Chondrocyte (in vitro differentiated cells): ENCODE measurements at places on chromosomes 5 and 9. TPM values are rescaled to one million over a fixed set of nuclear protein-coding genes. Genes with fewer than 3 reads are reported as not detected.

DNAH5 gene
- total RNA-seq: 0.46 to 0.77 TPM (median 0.50 TPM) in 3 replicates

FAT2 gene
- total RNA-seq: 2.2 to 20.9 TPM (median 2.3 TPM) in 3 replicates

- peaks cover under 1% of the 10 kb centered on the region for H3K4me1 ChIP-seq
- peaks cover 6% of the 10 kb centered on the region for H3K36me3 ChIP-seq
Measured at GRCh38 chr5:61498121-61498520, 166.1 kb downstream of the ZSWIM6 start.

- peak overlapping the region; percentile 76 for H3K4me3 ChIP-seq
- no peaks in the 10 kb centered on the region for H3K36me3 ChIP-seq
- no peaks in the 10 kb centered on the region for H3K27me3 ChIP-seq
- no peak for DNase-seq
- H3K4me1 ChIP-seq: peaks cover 30% of the 10 kb centered on the region
Measured at GRCh38 chr9:129027685-129028191, 393 bp downstream of the SH3GLB2 start.

GRCh38 chr5:137092831-137093230 is 406.3 kb downstream of the SPOCK1 start:
- no peaks in the 10 kb centered on the region for H3K36me3 ChIP-seq
- H3K27ac ChIP-seq: no peak overlapping the region
- peaks cover 17% of the 10 kb centered on the region for H3K4me1 ChIP-seq
- no peak overlapping the region for H3K4me3 ChIP-seq

DNA sequence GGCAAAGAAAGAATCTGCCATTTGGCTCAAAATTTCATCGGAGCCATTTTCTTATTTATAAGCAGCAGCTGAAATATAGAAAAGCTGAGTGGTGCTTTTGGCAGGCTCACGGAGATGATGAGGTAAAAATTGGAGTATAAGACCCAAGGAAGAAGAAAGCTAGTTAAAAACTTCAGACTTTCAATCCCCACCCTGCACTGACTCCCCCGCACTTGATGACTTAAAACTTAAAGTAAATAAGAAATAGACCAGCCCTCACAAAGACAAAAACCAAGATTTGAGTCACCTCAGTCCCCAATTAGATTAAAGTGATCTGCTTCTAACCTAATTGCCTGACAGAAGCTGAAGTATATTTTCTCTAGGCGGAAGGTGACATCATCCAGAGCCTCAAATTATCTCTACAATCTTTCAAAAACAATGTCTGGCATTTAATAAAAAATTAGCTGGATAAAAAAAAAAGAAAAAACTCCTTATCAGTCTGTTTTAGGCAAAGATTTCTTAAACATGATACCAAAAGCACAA is 124.0 kb upstream of the PJA2 start:
- no peaks in the 10 kb centered on the region for H3K36me3 ChIP-seq
- H3K4me1 ChIP-seq: peaks cover 13% of the 10 kb centered on the region
- no peak overlapping the region for H3K27ac ChIP-seq
- no peak for DNase-seq
